Activated T-helper 17 cell treated with anti-CD3 and anti-CD28 coated beads, Interleukin-2, amount 50 U/mL, for 72 hours (primary cell): ENCODE measurements at places on chromosomes 5 and 9. TPM values are rescaled to one million over a fixed set of nuclear protein-coding genes. Genes with fewer than 3 reads are reported as not detected.

GRCh38 chr9:87445646-87446045, 52.0 kb upstream of the DAPK1 start:
- peak; percentile 51 for ATAC-seq

GRCh38 chr9:133248726-133249295, 26.2 kb downstream of the ABO start:
- ATAC-seq: no peak

DNA sequence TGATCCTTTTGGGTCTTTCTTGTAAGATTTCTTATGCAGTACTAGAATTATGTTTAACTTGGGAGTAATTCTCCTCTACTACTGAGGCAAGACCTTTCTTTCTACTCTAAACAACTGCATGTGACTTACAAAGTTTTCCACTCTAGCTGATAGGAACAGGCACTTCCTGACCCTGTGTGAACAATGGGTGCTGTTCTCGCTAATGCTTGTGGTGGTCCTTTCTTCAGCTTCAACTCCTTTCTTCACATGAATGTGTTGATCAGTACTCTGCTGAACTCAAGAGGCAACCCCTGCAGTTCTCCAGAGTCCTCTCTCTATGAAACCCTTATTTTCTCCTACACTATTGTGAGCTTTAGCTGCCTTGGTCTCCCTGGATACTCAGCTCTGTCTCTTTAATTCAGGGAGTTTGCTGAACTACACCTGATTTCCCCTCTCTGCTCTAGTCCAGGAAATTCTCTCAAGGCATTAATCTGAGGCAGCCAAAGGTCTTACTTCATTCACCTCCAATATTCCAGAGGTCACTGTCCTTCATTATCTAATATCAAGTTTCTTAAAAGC, 484.6 kb upstream of the PIK3R1 start:
- no peak for ATAC-seq

DNA sequence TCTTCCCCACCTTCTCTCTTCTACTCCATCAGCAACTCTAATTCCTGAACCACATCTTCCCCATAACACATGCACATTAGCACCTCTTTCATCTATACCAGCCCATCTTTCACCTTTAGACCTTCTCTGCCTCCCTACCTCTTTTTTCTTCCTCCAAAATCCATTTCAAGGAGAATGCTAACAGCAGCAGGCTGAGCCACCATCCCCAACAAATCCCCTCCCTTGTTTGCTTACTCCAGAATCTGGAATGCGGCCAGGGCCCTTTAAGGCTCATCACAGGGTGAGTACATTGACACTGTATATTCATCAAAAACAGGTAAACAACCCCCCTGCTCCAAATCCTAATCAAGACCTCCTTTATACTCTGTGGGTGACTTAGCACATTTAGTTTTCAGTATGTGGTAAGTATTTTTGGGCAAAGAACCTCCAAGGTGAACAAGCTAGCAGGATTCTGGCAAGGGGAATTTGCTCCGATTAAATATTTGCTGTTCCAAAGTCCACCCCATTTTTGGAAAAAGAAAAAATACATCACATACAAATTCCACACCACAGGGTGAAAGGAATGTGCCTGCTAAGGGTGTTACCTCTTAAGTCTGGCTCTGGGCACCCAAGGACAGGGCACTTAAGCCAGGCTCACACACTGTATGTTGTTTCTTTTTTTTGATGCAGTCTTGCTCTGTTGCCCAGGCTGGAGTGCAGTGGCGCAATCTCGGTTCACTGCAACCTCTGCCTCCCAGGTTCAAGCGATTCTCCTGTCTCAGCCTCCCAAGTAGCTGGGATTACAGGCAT, 71.4 kb downstream of the SERINC5 start:
- ATAC-seq: no peak

- no peak for ATAC-seq
Observed at GRCh38 chr5:150600616-150601490, 39.6 kb upstream of the SYNPO start.

- ATAC-seq: no peak
Observed at GRCh38 chr9:133362359-133363044, 6.2 kb downstream of the SURF2 start.

DNA sequence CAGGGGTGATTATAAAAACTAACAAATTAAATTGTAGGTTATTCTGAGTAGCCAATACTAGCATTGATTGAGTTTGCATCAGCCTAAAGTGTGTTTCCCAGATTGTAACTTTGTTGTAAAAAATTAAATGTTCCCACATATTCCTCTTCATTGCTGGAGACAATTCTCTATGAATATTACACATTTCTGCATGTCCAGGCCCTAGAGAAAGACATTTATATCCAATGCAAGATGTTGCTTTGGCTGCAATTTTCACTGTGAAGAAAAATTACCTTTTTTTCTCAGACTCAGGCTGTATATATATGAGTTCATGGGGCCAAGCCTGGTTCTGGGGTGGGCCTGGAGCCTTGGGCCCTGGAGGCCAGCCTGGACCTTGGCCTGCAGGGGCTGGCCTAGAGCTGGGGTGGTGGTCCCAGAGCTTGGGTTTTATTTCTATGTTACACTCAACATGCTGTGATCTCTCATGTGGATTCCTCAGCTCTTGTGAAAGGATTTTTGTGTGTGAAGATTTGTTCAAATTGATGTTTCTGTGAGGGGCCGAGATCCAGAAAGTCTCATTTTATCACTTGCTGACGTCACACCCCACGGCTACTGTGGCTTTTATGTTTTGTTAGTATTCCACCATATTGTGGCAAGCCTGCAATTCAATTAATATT, 232.5 kb downstream of the SPATA31A1 start:
- ATAC-seq: no peak

DNA sequence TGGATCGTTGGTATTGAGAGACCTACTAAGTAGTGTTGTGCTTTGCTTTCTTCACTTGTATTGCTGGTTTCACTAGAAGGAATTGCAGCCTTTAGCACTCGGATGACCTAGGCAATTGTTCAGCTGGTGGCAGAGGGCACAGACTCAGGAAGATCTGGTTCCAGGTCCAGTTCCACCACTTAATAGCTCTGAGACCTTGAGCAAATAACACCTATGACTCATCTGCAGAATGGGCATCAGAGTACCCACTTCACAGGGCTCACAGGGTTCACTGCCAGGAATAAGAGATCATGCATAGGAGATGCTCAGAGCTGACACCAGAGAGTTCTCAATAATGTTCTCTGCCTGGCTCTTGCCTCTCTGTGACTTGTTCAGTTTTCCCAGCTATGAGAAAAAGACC, 133.6 kb downstream of the SIL1 start:
- no peak for ATAC-seq

GRCh38 chr5:95727764-95728191, 3.4 kb upstream of the RHOBTB3 start:
- no peak for ATAC-seq

DNA sequence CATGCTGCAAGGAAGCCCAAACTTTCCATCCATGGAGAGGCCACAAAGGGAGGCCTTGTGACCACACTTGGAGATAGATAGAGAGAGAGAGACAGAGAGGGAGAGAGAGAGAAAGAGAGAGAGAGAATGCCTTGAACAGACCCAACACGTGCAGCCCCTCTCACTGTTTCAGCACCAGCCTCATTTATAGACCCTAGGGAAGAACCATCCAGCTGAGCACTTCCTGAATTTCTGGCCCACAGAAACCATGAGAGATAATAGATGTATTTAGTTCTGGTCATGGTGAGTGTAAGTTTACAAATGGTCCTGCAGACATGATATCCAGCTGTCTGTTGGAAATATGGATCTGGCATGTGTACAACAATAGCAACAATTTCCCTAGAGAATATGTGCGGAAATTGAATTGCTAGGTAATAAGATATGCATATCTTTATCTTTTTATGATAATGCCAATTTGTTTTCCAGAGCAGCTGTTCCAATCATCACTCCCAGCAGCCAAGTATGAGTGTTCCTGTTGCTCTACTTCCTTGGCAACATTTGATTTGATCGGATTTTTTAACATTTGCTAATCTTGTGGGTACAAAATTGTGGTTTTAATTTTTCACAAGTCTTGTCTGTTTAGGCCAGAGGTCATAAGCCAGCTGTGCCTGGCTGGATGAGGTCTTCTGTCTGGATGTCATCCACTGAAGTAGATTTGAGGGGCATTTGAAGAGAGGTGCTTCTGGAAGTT, 217.3 kb upstream of the IL12B start:
- no peak for ATAC-seq

DNA sequence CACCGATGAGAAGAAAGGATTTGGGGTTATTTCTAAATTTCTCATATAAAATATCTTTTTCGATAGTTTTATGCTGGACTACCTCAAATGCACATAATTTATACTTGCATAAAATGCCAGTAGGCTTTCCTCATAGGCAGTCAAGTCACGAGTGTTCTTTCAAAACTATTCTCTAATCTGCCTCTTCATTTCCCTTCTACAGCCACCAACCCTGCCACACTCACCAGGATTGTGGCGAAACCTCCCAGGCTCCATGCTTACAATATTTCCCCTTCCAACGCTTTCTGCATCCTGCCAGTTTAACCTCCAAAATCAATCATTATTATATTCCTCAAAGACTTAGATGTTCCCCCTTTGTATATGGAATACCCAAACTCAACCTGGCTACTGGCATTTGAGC, 65.4 kb downstream of the FRMD3 start:
- no peak for ATAC-seq

DNA sequence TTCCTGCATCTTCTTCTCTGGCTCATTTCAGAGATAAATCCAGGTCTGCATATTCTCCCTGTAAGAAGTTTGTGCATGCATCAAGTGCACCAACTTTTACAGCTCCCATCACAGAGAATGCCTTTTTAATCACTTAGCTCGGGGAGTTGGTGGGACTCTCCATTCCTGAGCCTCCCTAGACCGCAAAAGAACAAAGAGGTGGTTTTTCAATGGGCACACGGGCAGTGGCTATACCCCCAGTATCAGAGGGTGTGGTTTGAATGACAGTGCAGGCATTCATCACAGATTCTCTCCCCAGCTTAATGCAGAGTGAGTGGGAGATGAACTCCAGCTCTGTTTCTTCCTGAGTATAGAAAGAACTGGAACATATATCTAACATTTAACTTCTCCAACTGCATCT, 264.7 kb upstream of the NR4A3 start:
- ATAC-seq: no peak

DNA sequence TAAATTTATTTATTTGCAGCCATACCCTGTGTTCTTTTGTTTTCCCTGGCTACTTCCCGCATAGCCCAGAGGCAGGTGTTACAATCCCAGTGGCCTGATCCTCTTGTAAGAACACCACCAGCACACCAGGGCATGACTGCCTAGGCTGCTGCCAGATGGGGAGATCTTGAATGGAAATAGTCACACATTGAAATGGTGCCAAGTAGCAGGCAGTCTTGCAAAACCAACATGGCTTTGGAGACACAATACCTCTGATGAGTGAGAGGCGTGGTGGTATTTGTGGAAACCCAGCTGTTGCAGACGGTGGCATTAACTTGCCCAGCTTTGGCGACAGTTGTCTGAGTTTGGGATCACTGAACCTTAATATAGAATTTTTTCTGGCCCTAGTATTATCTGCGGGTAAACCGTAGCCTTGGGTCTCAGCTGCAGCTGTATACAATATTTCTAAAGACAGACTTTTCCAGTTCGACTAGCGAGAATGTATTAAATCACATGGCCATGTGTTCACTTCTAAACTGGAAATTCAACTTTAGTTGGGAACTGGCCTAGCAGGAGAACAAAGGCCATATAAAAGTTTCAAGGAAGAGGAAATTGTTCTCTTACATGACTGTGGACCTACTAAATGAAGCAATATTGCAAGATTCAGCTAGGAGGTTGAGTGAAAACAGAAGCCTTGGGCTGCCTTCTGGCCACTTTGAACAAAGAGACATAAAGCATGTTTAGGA, 277.0 kb downstream of the SMARCA2 start:
- no peak for ATAC-seq

- no peak for ATAC-seq
Observed at GRCh38 chr5:137876101-137876500, 8.4 kb downstream of the MYOT start.

- ATAC-seq: no peak
Observed at GRCh38 chr9:91516081-91516480, 92.4 kb upstream of the NFIL3 start.

GRCh38 chr9:121140162-121140561, 61.5 kb downstream of the RAB14 start:
- ATAC-seq: no peak

GRCh38 chr5:73215891-73216610, 43.1 kb downstream of the TMEM174 start:
- ATAC-seq: peak; percentile 79

DNA sequence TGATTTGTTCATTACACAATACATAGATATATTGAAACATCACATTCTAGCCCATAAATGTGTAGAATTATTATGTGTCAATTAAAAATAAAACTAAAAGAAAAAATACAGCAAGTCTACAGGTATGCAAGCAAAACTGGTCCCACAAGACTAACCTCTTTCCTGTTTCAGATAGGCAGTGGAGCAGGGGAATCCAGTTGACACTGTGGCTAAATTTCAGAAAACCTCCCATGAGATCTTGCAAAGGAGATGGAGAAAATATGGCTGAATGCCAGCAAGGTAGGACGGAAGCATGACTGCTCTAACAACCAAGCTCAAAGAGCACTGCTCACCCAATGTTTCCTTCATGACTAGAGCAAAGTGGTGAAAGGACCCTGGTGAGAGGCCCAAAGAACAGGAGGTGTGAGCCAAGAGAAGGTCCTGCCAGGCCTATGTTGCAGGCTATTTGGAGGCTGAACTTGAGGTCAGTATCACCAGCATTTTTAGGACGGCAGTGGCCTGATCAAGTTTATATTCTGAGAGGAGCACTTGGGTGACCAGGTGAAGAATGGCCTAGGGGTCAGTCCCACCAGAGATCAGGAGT, 1.1 kb upstream of the SH3TC2 start:
- ATAC-seq: no peak

- no peak for ATAC-seq
Observed at GRCh38 chr9:35944173-35944572, 13.8 kb downstream of the OR2S2 start.

DNA sequence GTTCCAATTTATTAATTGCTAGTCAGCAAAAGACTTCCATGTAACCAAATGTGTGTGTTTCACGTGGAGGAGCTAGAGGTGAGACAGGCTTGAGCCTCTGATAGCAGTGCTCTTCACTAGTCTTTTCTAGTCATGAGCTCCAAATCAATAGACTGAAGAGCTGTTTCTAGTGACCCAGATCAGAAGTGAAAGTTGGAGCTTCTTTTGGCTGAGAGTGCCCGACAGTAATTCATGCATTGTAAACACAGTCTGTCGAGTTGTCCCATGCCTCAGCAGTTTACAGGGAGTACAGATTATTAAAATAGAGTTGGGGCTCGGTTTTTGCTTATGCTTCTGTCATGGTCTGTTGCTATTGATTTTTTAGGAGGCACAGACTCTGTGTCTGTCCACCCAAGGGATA, 793.1 kb downstream of the DTWD2 start:
- no peak for ATAC-seq

GRCh38 chr9:131734165-131734610, 5.7 kb downstream of the RAPGEF1 start:
- no peak for ATAC-seq

The HTR1A gene
- total RNA-seq: not detected

The NR5A1 gene
- not detected for total RNA-seq

The CCNO gene
- not detected for total RNA-seq

The IRF1 gene
- 174 TPM for total RNA-seq

The PLCXD3 gene
- total RNA-seq: not detected

The GABRB2 gene
- not detected for total RNA-seq

The SLC6A3 gene
- total RNA-seq: not detected

The ANKDD1B gene
- 0.34 TPM for total RNA-seq

The OR2Y1 gene
- total RNA-seq: not detected

The IFNA13 gene
- not detected for total RNA-seq

The GAPT gene
- not detected for total RNA-seq

The IL3 gene
- 0.32 TPM for total RNA-seq

The ZNF618 gene
- total RNA-seq: not detected

The FAM153A gene
- 127 TPM for total RNA-seq

The PALM2AKAP2 gene
- total RNA-seq: 3.5 TPM

The PRDM9 gene
- total RNA-seq: not detected

The IFNA21 gene
- total RNA-seq: not detected

The ZNF454 gene
- total RNA-seq: not detected
